ENCODE measurements at places on chromosomes 11 and 22. TPM values are rescaled to one million over a fixed set of nuclear protein-coding genes. Genes with fewer than 3 reads are reported as not detected.

DNA sequence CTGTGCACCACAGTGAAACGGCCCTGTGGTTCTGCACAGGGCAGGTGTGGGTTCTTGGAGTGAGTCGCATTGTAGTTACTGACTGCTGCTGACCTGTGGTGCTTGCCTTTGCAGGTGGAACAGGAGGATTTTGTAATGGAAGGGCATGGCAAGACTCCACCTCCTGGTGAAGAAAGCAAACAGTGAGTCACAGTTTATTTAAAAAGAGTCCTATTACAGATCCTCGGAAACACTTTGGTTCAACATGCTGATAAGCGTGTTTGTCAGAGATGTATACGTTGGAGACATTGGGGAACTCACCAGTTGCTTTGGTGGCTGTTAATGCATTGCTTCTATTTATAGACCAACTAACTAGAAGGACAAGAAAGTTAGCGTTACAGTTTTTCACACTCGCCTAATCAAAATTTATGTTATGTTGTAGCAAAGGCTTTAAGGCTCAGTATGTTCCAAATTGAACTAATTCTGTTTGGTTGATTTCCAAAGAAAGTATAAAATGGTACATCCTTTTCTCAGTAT lies 21.7 kb upstream of the TNRC6B start:
- DNase-seq = peak; percentile 41

GRCh38 chr11:66107600-66108510 lies 37.8 kb downstream of the PACS1 start:
- no peak for DNase-seq

DNA sequence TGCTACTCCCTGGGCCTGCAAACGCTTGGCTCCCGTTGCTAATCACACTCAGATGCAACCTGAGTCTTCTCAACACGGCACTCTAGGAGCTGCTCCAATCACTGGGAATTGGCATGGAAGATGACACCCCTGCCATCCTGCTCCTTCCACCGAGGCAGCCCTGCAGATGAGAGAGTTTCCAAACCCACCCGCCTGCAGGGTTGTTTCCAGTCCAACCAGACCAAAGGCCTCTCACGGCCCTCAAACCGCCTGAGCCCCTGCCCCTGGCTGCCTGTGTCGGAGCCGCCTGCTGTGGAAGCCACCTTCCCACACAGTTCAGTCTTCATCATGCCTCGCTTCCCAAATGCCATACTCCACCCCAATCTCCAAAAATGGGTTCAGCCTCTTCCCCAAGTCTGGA lies 36.8 kb upstream of the TP53I11 start:
- DNase-seq = no peak

The SLC22A12 gene
- total RNA-seq = not detected

All from NCI-H460 (cell line).